ENCODE measurements at places on chromosomes 4 and X. TPM values are rescaled to one million over a fixed set of nuclear protein-coding genes. Genes with fewer than 3 reads are reported as not detected.

DNA sequence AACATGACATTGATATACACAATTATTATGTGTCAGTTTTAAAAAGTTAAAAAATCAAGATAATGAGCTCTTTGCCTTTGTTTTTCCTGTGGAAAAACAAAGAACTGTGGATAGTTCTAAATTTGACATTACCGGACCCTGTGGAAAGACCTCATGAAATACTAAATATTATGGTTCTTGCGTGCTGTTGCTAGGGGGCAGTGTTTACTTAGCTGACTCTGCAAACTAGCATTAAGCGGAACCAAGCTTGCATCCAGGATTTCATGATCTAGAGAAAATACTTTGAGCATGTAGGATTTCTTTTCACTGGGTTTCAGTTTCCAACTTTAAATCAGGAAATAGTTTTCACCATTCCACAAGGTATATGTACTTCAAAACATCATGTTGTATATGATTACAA lies 33.6 kb downstream of the CLCN4 start:
- H3K27me3 ChIP-seq = no peaks in the 10 kb centered on the region
- DNase-seq = peak; percentile 16
- no peaks in the 10 kb centered on the region for H3K36me3 ChIP-seq
- no peak overlapping the region for H3K4me3 ChIP-seq

DNA sequence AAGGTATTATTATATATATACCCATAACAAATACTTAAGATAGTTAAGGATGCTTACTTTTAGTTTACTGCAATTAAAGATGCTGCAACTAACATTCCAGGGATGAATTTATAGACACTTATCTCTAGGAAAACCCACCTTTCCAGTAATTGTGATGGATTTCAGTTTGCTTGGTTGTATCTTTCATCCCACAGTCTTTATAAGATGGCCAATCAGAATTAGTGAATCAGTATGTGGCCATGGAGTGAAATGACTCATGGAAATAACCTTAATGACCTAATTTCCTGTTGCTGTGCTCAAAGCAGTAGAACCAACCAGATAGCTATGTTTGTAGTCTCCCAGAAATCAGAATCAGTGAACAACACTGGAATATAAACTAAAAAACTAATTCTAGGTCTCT lies 26.4 kb downstream of the MOSPD2 start:
- DNase-seq = no peak
- no peaks in the 10 kb centered on the region for H3K36me3 ChIP-seq
- H3K27ac ChIP-seq = no peak overlapping the region
- no peaks in the 10 kb centered on the region for H3K27me3 ChIP-seq

Gene TLR1
- total RNA-seq = 12.8 TPM

DNA sequence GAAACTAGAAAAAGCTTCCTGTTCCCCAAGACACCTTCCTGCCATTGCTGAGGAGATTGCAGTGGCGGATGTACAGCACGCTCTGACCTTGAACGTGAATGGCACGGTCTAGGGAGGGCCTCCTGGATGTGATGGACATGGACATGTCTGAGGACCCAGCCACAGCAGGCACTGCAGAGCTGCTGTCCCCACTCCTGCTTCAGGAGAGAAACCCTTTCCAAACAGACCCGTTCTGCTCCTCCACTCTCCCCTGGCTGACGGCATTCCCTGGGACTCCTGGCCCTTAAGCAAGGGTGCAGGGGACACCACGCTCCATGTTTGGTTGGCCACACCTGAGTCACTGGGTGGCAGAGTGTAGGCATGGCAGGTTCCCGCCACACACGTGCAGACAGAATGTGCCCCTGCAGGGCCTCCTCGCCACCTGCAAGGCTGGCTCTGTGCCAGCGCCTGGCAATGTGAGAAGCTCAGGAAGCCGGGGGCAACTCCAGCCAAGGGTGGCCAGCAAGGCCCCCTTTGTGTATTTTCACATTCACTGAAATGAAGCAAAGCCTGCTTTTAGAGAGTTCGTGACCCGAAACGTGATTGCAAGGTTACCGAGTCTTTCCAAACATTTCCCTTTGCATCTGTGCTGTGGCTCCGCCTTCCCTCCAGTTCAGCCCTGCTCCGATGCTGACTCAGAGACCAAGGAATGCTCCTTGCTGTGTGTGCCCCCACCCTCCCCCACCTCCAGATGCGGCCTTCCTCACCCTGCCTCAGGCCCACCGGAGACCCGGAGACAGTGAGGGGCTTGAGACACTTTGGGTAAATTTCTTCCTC lies 46.1 kb downstream of the HTRA3 start:
- peak; percentile 100 for DNase-seq
- peak overlapping the region; percentile 83 for H3K27ac ChIP-seq
- H3K4me1 ChIP-seq = peaks cover 40% of the 10 kb centered on the region
- H3K27me3 ChIP-seq = no peaks in the 10 kb centered on the region
- no peak overlapping the region for H3K4me3 ChIP-seq
- no peaks in the 10 kb centered on the region for H3K36me3 ChIP-seq

GRCh38 chr4:3433138-3433869 lies 8.5 kb upstream of the HGFAC start:
- no peak overlapping the region for H3K27ac ChIP-seq
- no peaks in the 10 kb centered on the region for H3K4me1 ChIP-seq
- H3K27me3 ChIP-seq = no peaks in the 10 kb centered on the region
- H3K4me3 ChIP-seq = no peak overlapping the region

Gene SPANXA2
- not detected for total RNA-seq

DNA sequence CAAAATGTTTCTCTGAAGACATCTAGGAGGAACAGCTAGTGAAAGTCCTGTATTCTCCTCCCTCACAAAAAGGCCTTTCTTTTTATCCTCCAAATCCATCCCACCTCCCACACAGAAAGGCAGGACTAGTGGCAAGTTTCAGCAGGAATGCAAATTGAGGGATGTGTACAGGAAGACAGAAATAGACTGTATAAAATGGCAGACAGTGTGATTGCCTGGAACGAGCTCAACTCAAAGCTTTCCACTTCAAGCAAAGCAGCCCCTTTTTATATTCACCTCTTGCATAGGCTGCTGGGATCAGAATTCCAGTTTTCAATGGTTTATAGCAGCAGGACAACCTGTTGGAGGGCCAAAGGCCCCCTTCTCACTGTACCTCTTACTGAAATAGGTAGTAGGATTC lies 57.5 kb downstream of the DCX start:
- H3K4me3 ChIP-seq = no peak overlapping the region
- no peaks in the 10 kb centered on the region for H3K4me1 ChIP-seq
- H3K27ac ChIP-seq = no peak overlapping the region

GRCh38 chrX:149830192-149830873 lies 48.6 kb downstream of the MAGEA9 start:
- H3K36me3 ChIP-seq = no peaks in the 10 kb centered on the region
- no peak overlapping the region for H3K27ac ChIP-seq
- no peaks in the 10 kb centered on the region for H3K27me3 ChIP-seq
- H3K4me3 ChIP-seq = no peak overlapping the region
- DNase-seq = peak; percentile 3

- H3K27me3 ChIP-seq = no peaks in the 10 kb centered on the region
- H3K27ac ChIP-seq = no peak overlapping the region
- no peaks in the 10 kb centered on the region for H3K36me3 ChIP-seq
Measured at GRCh38 chrX:5236096-5236495, 992.6 kb downstream of the NLGN4X start.

DNA sequence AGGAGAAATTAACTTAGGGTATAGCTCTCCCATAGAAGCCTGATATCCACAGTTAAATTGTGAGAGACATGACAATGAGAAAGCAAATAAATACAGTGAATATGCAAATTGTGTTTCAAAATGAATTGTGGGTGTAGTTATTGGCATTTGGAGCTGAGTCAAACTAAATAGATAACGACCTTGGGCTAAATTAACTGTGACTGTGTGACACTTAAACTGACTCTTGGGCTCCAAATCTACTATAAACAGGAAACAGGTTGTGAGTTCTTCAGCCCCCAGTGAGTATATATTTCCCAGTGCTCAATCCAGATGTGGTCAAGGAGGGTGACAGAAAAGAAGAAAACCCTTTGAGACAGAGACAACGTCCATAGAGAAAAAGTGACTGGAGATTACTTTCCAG lies 11.3 kb upstream of the MAGEA10 start:
- no peak overlapping the region for H3K27ac ChIP-seq
- DNase-seq = no peak
- H3K4me3 ChIP-seq = no peak overlapping the region
- no peaks in the 10 kb centered on the region for H3K4me1 ChIP-seq
- no peaks in the 10 kb centered on the region for H3K36me3 ChIP-seq

GRCh38 chr4:13250263-13250662 lies 233.9 kb downstream of the RAB28 start:
- no peak for DNase-seq
- no peak overlapping the region for H3K27ac ChIP-seq
- H3K27me3 ChIP-seq = no peaks in the 10 kb centered on the region
- H3K4me1 ChIP-seq = no peaks in the 10 kb centered on the region
- no peaks in the 10 kb centered on the region for H3K36me3 ChIP-seq
- H3K4me3 ChIP-seq = no peak overlapping the region

Gene CENPC
- 34.8 TPM for total RNA-seq

DNA sequence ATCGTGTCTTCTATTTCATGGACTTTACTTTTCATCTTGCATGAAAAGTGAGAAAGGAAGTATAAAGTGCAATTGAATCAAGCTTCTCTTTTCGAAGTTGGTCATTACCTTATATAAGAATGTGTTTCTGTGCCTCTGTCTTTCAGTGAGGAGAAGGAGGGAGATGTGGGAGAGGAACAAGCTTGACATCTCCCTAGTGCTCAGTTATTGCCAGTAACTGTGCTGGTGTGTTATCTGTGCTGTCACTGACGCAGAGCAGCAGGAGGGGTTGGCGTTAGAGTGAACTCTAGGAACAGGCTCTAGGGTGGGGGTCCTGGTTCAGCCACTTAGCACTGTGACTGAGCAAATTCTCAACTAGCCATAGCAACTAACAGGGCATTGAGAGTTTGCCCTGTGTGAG lies 34.0 kb upstream of the TBC1D9 start:
- no peaks in the 10 kb centered on the region for H3K36me3 ChIP-seq
- no peak overlapping the region for H3K27ac ChIP-seq
- H3K27me3 ChIP-seq = no peaks in the 10 kb centered on the region
- no peak overlapping the region for H3K4me3 ChIP-seq

Gene DTHD1
- 0.56 TPM for total RNA-seq

GRCh38 chr4:77650787-77651186 lies 45.2 kb downstream of the CXCL13 start:
- no peaks in the 10 kb centered on the region for H3K36me3 ChIP-seq
- H3K27me3 ChIP-seq = no peaks in the 10 kb centered on the region
- no peak overlapping the region for H3K4me3 ChIP-seq

DNA sequence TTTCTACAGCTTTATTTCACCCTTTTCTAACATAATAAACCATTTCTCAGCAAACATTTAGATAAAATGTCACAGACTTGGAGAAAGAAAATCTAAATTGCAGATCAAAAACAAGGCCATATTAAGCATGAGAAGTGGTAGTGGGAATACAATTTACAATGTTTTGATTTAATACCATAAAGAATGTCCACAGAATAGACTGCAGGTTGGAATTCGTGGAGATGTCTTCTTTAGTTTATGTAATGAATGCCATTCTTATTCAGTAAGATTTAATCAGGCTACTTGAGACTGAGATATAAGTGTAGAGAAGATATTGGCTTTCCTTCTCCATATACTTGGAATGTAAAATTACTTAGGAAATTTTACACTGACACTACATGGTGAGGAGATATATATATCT lies 91.9 kb upstream of the ZFP42 start:
- no peaks in the 10 kb centered on the region for H3K4me1 ChIP-seq
- DNase-seq = no peak
- no peak overlapping the region for H3K27ac ChIP-seq
- no peak overlapping the region for H3K4me3 ChIP-seq

DNA sequence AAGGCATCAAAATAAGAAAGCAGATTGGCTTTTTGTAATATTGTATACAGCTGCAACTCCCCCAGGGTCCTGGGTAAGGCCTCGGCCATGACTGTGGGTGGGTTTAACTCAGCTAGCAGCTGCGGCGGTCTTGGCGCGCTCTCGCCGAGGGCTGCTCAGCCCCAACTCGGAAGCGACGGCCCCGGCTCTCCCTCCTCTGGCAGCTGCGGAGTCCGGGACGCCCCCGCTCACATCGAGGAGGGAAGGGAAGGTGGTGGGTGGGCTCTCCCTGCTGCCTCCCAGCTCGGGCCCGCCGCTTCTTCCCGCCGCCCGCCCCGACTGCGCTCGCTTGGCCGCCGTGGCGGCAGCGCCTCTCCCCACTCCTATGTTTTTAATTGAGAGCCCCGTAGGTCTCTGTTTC lies 51.2 kb downstream of the GPR50 start:
- no peaks in the 10 kb centered on the region for H3K36me3 ChIP-seq
- H3K4me3 ChIP-seq = no peak overlapping the region
- no peak for DNase-seq
- H3K27me3 ChIP-seq = no peaks in the 10 kb centered on the region
- no peaks in the 10 kb centered on the region for H3K4me1 ChIP-seq
- H3K27ac ChIP-seq = no peak overlapping the region

- no peak overlapping the region for H3K4me3 ChIP-seq
- no peaks in the 10 kb centered on the region for H3K27me3 ChIP-seq
- no peak for DNase-seq
- H3K27ac ChIP-seq = no peak overlapping the region
- no peaks in the 10 kb centered on the region for H3K36me3 ChIP-seq
Measured at GRCh38 chr4:105992641-105993305, 97.5 kb downstream of the NPNT start.

Gene NHSL2
- 5.5 TPM for total RNA-seq

- H3K27ac ChIP-seq = no peak overlapping the region
- no peaks in the 10 kb centered on the region for H3K36me3 ChIP-seq
- H3K4me1 ChIP-seq = no peaks in the 10 kb centered on the region
- H3K27me3 ChIP-seq = no peaks in the 10 kb centered on the region
- DNase-seq = no peak
- H3K4me3 ChIP-seq = no peak overlapping the region
Measured at GRCh38 chr4:97643179-97643578, 500.1 kb downstream of the STPG2 start.

DNA sequence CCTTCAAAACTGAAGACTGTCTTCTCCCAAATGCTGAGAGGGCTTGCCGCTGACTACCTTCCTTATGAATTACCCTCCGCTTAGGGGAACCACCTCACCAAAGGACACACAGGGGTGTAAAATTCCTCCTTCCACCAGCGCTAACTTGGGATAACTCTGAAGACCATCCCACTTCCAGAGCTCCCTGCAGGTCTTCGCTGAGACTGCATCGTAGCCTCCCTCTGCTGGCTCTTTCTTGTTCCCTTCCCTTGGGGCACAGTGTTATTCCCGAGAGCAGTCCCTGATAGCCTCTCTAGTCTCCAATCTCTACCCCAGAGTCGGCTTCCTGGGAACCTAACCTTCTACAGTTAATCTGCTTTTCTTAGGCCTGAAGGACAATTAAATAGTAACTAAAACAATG lies 725.5 kb upstream of the ATOH1 start:
- no peaks in the 10 kb centered on the region for H3K4me1 ChIP-seq
- H3K4me3 ChIP-seq = no peak overlapping the region
- no peaks in the 10 kb centered on the region for H3K27me3 ChIP-seq
- H3K36me3 ChIP-seq = no peaks in the 10 kb centered on the region
- DNase-seq = no peak
- H3K27ac ChIP-seq = no peak overlapping the region

DNA sequence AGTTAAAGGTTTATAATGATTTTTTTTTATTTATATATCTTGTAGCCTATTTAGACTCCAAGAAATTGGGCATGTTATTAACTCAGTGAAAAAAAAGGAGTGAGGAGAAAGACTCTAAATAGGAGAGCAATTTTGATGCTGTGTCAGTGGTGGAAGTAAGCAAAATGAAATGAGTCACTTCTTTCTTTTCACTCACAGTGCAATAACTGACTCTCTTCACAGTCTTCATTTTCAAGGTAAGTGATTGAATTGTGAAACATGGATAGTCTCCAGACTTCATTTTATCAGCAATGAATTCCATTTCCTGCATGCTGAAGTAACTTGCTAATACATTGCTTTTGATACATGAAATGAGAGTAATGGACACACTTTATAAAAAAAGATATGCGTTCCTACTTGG lies 2271.5 kb downstream of the PCDH7 start:
- H3K36me3 ChIP-seq = no peaks in the 10 kb centered on the region
- H3K27me3 ChIP-seq = no peaks in the 10 kb centered on the region
- no peak overlapping the region for H3K4me3 ChIP-seq
- no peak overlapping the region for H3K27ac ChIP-seq
- no peak for DNase-seq
- H3K4me1 ChIP-seq = no peaks in the 10 kb centered on the region

Measured in thyroid gland (tissue), 4 donors.